ENCODE measurements at places on chromosomes 5 and 9.

DNA sequence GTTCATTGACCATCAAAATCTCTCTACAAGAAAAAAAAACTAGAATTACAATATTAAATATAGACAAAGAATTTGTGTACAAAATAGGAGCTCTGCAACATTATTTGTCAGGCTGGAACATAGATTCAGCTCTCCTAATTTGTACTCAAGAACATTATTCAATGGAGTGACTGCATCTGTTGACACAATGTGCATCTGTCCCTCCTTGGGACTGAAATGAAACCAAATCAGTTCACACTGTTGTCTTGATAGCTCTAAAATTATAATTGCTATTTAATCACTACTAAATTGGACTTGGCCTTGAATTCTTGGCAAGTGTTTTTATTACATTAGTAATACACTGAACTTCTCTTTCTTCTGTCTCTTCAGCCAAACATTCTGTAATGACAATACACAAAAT, 47.7 kb downstream of the FTMT start:
- no peak for DNase-seq

- no peak for DNase-seq
These were observed 49.5 kb downstream of the PTGS1 start for GRCh38 chr9:122420315-122420714.

GRCh38 chr5:120091376-120091948, 372.6 kb upstream of the PRR16 start:
- no peak for DNase-seq

- no peak for DNase-seq
These were observed 26.6 kb upstream of the CRB2 start for GRCh38 chr9:123329329-123329955.
